ENCODE measurements at places on chromosomes 7 and 10.

- DNase-seq: no peak
Measured at GRCh38 chr10:1180071-1180730, 124.0 kb downstream of the WDR37 start.

- DNase-seq: no peak
Measured at GRCh38 chr10:27622596-27622995, 118.5 kb downstream of the RAB18 start.

DNA sequence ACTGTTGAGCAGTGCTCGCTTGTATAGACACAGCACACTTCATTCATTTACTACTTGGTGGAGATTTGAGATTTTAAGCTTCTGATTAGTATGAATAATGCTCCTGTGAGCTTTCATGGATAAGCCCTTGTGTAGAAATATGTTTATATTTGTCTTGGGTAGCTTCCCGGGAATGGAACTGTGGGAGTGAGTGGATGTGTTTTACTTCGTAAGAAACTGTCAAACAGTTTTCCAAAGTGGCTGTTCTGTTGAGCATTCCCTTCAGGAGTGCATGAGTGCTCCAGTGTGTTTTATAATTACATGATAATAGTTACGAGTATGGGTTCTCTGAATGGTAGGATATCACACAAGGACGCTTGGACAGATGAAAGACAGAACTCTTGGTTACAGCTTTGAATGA, 49.4 kb downstream of the VWC2 start:
- no peak for DNase-seq

- no peak for DNase-seq
Measured at GRCh38 chr10:70940834-70941568, 52.6 kb upstream of the PCBD1 start.

GRCh38 chr7:121019018-121019417, 30.5 kb downstream of the CPED1 start:
- DNase-seq: no peak

- peak; percentile 19 for DNase-seq
Measured at GRCh38 chr10:63699785-63700613, 178.8 kb downstream of the REEP3 start.

- no peak for DNase-seq
Measured at GRCh38 chr7:74325210-74325565, 36.0 kb downstream of the CLIP2 start.

DNA sequence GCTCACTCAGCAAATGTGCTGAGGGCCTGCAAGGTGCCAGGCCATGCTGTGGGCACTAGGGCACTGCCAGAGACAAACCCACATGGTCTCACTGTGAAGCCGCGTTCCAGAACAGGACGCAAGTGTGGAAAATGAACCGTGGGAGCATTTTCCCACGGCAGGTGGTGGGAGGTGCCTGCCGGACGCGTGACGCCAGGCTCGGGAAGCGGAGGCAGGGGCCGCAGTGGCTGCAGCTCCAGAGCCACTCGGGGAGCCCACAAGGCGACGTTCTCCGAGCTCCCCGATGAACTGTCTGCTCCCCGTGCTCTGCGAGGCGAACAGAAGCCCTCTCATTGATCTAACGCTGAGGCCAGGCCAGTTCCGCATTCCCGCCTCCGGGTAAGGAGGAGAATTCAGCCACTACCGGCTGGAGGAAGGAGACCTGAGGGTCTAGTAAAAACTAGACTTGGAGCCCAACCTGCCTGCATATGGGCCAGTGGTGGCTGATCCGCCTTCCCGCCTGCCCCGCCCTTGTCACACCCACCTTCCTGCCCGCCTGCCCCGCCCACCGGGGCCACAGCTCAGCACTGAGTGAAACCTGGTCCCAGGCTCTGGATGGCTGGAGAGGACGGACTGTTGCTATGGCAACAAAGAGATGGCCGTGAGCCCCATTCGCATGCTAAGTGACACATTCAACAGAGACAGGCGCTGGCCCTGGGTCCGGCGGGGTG, 13.1 kb downstream of the ADGRA1 start:
- no peak for DNase-seq

- no peak for DNase-seq
Measured at GRCh38 chr7:111815354-111815753, 253.1 kb upstream of the IMMP2L start.

DNA sequence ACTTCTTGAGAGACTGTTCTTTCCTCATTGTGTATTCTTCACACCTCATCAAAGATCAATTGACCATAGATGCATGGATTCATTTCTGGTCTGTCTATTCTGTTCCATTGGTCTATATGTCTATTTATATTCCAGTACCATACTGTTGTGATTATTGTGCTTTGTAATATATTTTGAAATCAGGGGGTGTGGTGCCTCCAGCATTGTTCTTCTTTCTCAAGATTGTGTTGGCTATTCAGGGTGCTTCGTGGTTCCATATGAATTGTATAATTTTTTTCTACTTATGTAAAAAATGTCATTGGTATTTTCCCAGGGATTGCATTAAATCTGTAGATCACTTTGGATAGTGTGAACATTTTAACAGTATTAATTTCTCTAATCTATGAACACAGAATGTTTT, 106.5 kb downstream of the EPC1 start:
- no peak for DNase-seq

DNA sequence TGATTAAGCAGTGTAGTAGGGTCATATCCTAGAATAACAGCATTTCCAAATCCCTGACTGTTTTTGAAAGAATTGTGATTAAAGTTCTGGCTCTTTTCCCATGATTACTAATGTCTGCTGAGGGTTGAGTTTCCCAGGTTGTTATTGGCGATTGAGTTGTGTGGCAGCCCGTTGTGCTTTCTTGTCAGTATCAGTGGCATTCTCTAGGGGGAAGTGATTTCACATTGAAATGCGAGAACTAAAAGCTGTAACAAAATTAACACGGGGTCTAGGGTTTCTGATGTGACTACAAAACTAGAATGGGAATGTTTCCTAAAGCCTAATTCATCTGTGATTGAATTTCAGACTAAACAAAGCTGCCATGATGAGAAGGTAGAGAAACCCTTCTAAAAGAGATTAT, 349.4 kb downstream of the EXOC4 start:
- DNase-seq: no peak

GRCh38 chr10:59907537-59907917, 1.2 kb upstream of the CCDC6 start:
- DNase-seq: no peak

DNA sequence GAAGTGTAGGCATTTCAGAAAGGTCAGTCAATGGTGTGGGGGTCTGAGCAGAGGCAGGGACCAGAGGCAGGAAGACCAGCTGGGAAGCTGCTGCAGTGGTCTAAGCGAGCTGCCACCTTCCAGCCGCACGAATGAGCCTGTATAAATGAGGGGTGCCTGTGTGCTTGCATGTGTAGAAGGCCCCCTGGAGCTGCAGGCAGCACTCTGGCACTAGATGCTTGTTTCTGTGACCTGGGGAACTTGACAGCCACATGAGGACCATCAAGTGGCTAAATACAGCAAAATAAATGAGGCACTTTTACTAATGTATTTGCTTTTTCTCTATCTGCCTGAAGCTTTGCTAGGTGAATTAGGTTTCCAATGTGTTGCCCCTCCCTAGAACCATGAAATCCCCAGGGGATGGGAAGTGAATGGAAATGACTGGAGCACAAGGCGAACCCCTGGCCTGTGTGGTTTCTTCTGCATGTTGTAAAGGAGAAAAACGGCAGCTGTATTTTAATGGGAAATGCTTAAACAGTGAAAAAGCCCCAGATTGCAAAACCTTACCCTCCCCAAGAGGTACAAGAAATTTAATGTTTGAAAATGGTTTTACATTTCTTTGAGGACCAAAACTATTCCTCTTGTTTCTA, 57.7 kb downstream of the PYROXD2 start:
- DNase-seq: no peak

DNA sequence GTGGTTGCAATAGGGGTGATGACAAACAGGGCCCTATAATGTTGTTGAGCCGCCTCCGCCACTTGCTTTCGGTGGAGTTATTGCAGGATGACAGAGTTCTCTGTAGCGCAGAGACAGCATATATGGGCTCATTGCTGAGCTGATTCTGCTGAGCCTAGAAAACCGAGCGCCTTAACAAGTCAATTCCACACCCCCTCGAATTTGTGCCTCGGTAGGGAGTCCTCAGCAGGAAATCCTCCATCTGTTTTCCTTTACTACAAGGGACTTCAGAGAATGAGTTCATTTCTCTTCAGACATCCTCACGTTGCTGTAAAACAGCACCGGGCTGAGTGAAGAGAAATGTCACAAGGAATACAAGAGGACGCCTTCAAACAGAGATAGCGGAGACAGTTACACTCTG, 90.7 kb upstream of the KIAA1217 start:
- DNase-seq: no peak

- no peak for DNase-seq
Measured at GRCh38 chr10:83636826-83637225, 502.5 kb upstream of the GHITM start.

DNA sequence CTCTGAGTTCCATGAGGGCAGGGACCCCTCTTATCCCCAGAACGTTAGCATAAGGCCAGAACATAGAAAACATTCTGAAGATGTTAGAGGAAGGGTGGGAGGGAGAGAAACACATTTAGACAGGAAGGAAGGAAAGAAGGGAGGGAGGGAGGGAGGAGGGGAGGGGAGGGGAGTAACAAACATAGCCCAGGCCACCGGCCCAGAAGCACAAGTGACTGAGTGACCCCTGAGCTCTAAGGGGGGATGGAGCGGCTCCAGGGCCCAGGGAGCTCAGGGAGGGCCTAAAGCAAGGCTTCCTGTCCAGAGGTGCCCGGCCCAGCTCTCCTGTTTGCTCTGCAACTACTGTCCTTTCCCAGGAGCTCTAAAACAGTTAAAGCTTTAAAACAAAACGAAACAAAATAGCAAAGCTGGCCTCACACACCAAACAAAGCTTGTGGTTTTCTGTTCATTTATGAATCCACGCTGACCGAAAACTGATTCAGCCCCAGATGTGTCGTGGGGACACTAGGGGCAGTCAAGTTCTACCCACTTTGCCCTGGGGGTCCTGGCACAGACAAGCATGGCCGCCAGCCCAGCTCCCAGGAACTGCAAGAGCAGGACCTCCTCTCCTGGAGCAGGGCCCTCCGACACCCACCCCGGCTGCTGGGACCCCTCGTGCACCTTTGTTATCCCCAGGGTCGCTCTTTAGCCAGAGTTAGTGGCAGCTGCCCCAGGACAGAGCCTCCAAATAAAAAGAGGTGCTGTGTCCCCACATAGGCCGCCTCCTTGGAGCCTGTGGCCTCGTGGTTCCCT, 496.2 kb upstream of the FOXK1 start:
- DNase-seq: no peak

All from stimulated activated CD4-positive, alpha-beta T cell treated with anti-CD3 and anti-CD28 coated beads, Interleukin-4, amount 100 ng/mL, for 4 hours (primary cell).